HS-27A (cell line): ENCODE measurements at places on chromosomes 3 and 15.

DNA sequence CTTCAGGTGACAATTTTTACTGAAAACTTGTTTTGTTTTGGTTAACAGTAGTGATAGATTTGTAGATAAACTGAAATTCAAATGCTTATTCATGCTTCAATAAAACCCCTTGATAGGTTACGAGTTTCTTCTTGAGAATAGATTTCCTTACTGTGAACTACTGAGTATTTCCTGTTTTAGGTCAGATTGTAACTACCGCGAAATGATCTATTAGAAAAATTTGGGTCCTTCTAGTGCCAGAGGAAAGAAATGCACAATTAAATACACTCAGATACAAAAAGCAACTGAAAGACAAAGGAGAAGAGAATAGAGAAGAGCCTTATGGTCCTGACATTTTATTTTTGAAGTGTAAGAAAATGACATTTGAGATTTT lies 251.7 kb upstream of the TBL1XR1 start:
- no peak for DNase-seq

- DNase-seq: no peak
These were observed 38.7 kb downstream of the SENP8 start for GRCh38 chr15:72156928-72157327.

DNA sequence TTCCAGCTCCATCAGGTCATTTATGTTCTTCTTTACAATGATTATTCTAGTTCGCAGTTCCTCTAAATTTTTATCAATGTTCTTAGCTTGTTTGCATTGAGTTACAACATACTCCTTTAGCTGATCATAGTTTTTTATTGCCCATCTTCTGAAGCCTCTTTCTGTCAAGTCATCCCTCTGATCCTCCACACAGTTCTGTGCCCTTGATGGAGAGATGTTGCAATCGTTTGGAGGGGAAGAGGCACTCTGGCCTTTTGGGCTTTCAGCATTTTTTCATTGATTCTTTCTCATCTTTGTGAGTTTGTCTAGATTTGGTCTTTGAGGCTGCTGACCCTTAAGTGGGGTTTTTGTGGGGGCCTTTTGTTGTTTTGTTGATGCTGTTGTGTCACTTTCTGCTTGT lies 234.6 kb upstream of the CBLB start:
- no peak for DNase-seq

- no peak for DNase-seq
These were observed 5.6 kb upstream of the ROPN1 start for GRCh38 chr3:123997543-123997942.

DNA sequence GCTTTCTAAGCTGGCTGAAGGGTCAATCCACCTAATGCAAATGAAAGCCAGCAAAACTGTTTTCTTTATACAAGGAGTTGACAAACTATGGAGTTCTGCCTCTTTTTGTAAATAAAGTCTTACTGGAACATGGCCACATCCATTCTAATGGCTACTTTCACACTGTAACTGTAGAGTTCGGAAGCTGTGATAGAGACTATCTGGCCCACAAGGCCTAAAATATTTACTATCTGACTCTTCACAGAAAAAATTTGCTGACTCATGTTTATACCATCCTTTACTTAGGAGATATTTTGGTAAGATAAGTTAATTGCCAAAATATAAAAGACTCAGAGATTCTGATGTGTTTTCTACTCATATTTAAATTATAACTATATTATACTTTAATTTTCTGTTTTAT lies 93.7 kb upstream of the GK5 start:
- peak; percentile 60 for DNase-seq

- DNase-seq: peak; percentile 33
These were observed 516.7 kb downstream of the MECOM start for GRCh38 chr3:169146866-169147237.

DNA sequence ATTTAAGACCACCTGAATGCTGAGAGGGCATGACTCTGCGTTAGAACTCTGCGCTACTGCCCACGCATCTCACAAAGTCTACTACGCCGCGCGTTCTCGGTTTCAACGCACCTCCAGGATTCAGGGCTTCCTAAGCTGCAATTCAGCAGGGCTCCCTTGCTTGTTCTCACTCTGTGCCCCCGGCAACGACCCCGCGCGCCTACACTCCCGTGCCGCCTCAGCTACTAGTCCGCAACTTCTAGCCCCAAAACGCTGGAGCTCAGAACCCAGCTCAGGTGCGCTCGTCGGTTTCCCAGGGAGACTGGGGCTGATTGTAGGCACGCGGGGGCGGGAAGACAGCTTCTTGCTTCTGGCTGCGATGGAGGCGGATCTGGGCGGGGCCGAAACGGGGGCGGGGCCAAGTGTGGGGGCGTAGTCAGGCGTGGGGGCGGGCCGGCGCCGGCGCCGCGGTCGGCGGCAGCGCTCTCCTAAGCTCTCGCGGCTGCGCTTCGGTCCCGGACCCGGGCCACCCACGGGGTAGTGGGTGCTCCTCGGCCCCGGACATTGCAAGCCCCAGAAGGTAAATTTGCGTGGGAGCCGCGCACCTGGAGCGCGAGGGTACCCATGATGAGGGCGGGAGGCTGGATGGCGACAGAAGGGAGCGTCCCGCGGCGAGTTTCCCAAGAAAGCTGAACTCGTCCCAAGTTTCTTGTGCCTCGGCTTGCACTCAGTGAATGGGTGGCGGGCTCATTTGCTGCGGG lies at the start of gene ARHGEF26:
TSS of gene ARHGEF26 (plus strand) at position 430 of the 740 bp plus-strand sequence. CDS start 603 bp downstream, outside the sequence.
- DNase-seq: peak; percentile 30

DNA sequence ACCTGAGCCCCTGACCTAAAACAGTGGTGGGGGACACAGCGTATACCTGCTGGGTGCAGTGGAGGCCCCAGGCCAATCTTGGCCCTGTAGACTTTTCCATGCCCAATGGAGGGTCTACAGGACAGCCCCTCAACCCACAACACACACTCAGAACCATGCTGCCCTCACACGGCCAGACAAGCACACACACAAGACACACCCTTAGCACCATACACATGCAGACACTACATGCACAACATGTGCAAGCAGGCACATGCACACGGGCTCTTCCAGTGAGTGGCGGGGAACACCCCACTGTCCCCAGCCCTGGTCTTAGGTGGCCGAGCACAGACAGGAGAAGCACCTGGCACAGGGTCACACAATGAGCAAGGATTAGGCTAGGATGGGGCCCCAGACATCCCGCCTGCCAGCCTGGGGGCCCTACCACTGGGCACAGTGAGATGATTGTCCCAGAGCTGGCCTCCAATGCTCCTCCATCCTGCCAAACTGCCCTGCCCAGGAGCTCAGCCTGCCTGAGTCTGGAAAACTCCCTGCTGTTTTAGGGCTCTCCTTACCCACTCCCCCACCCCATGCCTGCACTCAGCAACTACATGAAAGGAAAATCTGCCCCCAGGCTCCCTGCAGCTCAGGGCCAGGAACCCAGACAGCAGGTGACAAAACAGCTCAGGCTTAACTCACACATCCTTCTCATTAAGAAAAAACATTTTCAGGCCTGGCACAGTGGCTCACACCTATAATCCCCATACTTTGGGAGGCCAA lies 15.8 kb downstream of the IQSEC1 start:
- no peak for DNase-seq

DNA sequence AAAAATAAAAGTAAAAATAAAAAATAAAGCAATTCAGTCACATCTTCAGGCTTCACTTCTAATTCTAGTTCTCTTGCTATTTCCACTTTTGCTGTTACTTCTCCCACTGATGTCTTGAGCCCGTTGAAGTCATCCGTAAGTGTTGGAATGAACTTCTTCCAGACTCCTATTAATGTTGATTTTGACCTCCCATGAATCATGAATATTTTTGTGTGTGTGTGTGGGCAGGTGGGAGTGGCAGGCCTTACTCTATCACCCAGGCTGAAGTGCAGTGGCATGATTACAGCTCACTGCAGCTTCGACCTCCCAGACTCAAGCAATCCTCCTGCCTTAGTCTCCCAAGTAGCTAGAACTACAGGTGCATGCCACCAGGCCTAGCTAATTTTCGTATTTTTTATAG lies 10.7 kb downstream of the USP4 start:
- no peak for DNase-seq

DNA sequence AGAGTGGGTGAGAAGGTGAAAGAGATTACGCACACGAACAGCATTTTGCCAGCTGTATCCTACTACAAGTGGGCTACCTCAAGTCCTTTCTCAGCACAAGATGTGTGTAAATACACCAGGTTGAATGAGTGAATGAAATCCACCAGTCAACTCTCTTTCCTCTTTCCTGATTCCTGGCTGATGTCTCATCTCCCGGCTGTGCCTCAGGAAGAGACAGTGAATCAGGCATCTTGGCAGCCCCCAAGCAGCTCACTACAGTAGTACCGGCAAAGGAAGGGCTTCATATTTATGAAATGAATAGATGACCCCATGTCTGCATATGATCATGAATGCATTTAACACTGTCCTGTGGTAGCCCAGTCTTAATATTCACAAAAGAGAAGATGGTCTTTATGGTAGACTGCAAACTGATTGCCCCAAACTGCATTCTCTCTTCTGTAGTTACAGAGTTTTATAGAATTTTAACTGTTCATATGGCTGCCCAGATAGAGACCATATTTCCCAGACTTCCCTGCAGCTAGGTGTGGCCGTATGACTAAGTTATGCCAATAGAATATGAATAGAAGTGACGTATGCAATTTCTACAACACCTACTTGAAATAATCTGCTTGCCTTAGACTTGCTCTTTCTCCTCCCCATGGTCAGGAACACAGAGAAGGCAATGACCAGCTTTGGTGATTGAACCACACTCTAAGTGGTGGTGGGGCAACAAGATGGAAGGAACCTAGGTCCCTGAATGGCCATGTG lies 22.7 kb downstream of the MGLL start:
- DNase-seq: peak; percentile 85

DNA sequence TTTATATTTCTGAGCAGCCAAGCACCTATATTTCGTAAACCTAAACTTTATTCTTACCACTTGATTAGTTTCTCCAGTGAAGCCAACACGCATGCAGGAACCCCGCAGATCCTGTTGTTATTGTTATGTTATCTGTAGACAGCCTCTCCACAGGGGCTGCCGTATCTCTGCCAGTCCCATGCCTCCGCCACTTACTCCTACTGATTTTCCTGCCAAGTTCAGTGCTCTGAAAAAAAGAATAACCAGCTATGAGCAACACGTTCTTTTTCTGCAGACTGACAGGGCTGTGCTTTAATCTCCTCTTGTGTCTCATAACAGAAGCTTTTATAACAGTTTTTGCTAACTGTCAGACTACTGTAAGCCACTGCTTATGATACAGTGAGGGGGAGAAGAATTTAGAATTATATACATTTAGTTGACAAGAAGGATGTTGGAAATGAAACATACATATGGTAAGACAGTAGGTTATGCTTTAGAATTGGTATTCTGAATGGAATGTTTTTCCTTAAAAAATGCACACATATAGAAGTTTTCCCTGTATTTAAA lies 347.4 kb downstream of the SI start:
- DNase-seq: no peak

DNA sequence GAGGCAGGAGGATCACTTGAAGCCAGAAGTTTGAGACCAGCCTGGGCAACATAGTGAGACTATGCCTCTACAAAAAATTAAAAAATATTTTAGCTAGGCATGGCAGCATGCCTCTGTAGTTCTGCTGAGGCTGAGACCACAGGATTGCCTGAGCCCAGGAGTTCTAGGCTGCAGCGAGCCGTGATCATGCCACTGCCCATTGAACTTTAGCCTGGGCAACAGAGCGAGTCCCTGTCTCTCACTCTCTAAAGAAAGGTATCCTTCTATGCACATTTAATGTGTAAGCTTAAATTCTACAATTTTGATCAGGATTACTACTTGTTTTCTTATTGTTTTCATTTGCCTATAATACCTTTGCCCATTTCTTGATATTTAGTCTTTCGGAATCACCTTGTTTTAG lies 26.8 kb downstream of the GALK2 start:
- no peak for DNase-seq

DNA sequence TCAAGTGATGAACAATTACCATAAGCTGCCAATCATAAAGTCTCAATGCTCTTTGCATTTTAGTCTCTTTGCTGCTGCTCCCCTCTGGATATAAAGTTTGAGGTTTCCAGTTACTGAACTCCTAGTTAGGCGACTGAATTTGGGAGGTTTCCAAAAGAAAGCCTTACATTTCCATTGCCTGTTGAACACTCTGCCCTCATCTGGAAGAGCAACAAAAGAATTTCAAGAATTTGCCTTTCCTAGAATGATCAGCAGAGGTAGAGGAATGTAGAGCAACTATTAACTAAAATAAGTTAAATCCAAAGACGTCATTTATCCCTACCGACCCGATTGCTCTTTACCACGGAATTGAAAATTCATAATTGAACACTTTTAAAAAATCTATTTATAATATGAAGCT lies 53.4 kb upstream of the PRICKLE2 start:
- no peak for DNase-seq

DNA sequence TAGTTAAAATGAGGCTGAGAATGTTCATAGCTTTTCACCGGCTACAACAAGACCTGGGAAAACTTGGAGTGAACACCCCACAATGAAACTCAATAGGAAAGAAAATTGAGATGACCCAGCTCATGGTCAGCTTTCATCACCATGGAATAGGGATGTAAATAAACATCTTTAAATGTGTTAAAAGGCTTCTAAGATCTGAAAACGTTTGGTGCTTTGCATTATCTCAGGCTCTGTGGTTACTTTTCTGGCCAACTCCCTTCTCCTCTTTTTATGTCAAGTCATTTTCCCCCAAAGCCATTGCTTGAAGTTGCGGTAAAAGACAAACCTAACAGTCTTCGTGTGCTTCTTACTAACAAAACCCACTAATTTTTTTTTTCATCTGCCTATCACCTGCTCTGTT lies 195.8 kb downstream of the MECOM start:
- DNase-seq: no peak

DNA sequence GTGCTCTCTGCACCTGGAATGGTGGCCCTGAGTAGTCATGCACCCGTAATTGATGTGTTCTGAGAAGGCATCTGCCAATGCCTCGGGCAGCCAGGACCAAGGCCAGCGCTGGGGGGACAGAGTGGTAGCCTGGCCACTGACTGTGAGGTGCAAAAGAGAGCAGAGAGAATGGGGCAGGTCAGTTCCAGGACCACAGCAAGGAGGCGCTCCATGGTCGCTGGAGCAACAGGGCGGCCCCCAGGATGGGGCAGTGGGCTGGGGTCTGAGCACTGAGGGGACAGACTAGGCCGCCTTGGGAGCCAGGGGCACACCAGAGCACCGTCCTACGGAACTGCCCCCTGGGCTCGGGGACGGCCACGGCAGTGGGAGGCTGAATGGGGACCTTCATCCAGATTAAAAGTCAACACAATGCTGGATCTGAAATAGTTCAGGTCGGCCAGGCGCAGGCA lies 48.3 kb upstream of the IQSEC1 start:
- DNase-seq: no peak

GRCh38 chr3:61354604-61355003 lies 103.4 kb upstream of the FHIT start:
- DNase-seq: no peak

- no peak for DNase-seq
These were observed 65.3 kb downstream of the FLNB start for GRCh38 chr3:58073301-58074108.

- DNase-seq: no peak
These were observed 142.2 kb upstream of the ZNF385D start for GRCh38 chr3:21893242-21893641.
